ENCODE measurements at places on chromosomes 1 and 21.
A peak's percentile ranks its signal among the peaks of the same experiment; 100 is the strongest.

DNA sequence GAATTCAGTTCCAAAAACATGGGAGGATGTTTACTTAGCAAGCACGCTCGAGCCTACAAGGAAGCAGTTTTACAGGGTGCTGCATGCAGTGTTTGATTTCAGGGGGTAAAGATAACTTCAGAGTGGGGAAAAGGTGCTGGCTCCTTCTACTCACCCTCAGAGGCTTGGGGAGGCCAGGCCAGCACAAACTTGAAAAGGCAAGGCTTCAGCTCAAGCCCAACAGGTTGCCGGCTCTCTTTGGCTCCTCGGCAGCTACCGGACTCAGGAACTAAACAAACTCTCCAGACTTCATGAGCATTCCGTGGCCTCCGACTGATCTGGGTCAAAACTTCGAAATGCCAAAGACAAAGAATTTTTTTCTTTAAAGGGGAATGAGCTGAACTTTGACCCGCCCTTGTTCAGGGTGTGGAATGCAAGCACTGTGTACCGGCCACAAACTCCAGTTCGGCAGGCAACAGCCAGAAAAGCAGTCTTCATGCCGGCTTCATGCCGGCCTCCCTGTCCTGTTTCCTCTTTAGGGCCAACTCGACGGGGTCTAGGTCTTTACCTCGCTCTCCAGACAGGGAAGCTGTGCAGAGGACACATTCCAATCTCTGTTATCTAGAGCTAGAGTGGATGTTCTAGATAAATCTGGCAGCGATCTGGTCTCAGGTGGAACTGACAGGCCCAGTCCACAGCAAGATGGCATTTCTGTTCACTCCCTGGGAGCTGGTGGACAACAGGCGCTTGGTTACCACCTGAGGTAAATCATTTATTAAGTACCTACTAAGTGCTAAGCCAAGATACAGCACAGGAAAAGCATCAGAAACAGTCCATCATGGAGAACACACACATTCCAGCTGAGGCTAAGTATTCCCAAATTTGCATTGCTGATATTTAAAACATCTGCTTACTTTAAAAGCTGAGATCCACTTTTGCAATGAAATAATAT lies 75.0 kb downstream of the CD46 start:
- no peak for DNase-seq

DNA sequence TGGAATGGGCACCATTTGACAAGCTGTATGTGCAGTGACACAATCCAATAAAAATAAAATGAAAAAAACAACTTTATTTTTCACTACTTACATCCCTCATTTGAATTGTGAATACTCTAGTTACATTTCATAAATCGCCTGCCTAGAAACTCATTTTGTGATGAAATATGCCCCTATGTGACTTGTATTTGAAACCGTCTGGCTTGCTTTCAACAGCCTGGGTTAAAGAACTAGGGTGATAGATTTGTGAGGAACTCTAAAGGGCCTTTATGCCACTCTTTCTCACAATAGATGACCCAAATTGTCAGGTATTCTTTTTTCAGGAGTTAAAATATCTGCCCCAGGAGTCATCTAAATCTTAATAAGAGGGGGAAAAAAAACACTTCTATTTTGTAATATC lies 137.9 kb downstream of the DAB1 start:
- no peak for DNase-seq

DNA sequence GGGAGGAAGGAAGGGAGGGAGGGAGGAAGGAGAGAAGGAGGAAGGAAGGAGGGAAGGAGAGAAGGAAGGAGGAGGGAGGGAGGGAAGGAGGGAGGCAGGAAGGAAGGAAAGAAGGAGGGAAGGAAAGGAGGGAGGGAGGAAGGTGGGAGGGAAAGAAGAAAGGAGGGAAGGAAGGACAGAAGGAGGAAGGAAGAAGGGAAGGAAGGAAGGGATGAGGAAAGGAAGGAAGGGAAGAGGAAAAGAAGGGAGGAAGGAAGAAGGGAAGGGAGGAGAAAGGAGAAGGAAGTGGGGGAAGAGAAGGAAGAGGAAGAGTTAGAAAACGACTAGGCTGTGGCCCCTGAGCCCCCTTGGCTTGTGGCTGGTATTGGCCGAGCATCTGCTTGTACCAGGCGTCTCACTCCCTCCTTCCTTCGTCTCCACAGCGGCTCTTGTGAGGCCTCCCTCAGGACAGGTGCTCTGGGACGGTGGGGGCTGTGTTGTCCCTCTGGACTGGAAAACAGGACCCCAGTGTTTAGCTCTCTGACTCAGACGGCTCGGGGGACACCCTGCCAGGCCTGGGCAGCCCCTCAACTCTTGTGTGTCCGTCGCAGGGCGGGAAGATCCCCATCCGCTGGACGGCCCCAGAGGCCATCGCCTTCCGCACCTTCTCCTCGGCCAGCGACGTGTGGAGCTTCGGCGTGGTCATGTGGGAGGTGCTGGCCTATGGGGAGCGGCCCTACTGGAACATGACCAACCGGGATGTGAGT lies 36.2 kb upstream of the C1QA start:
- DNase-seq, result no peak

DNA sequence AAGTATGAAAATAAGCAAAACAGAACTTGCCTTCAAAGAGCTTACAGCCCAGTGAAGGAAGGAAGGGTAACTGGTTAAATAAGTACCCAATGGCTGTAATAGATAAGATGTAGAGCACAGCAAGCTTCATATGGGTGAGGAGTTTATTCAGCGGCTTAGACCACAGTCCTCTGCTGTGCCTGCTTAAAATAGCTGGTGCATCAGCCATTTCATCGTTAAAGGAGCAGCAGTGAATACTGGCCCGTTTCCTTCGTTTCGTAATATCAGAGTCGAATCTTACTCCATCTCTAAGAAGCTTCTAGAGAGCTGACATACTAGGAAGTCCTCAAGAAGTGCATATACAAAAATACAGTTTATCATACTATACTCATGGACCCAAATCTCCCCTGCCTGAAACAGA lies 286.5 kb downstream of the NFIA start:
- no peak for DNase-seq

- DNase-seq, result no peak
These were observed 97.7 kb downstream of the ATP5PO start for GRCh38 chr21:33817663-33818451.

DNA sequence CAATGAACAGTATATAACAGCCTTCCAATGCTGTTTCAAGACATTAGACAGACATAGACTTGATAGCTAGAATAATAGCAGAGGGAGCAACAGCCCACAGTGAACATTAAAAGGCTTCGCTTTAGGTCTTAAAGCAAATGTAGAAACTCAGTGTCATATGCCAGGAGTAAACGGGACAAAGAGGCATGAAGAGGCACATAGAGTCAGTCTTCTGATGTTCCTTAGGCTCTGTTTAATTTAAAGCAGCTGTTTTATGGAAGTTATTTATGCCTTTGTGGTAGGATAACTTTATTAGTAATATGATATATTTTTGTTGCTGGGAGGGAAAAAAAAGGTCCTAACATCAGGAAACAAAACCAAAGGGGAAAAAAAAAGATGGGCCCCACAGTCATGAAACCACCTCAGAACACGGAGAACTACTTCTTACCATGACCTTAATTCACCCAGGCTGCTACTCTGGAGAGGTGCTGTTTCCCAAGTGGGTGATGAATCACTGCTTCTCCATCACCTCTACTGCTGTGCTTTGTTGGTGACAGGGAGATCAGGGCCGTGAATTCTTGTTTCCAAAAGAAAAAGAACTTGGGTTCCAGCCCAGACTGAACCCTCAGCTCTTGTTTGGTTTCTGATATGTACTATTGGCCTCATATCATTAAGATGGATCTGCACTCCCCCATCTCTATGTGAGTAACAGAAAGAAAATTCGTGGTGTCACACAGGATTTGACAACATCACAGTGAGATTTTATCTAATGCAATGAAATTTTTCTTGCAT lies 616.9 kb downstream of the KIF26B start:
- DNase-seq, result no peak

DNA sequence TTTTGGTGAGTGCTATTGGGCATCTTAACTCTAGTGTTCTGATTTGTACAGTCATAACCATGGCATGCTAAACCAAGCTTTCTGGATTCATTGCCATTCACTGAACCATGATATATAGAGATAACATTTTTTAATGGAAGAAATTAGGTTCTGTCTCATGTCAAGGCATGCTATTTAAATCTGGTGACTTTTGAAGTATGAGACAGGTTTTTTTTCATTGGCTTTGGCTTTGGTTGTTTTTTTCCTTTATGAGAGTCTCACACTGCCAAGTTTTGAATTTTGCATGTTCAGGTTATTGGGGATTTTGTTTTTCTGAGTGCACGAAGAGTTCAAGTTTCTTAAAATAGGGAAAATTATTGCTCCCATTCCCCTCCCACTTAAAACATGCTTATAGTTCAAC lies 141.3 kb upstream of the ADAMTS5 start:
- DNase-seq, result no peak

DNA sequence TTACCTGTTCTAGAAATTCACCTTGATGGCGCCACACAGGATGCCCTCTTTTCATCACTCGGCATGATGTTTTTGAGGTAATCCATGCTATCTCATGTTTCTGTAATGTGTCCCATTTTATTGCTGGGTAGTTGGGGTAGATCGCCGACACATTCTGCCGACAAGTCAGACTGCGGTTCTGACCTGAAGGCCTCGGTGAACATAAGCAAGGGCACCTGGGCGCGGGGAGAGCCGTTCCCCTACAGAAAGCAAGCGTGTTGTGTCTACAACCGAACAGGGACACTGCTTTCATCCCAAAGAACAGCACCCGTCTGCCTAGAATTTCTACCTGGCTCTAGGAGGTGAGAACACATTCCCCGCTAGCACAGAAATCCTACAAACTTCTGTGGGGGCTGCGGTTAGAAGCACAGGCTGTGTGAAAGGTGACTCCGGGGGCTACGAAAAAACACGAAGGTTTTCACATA lies 149.2 kb downstream of the PPIAL4G start:
- DNase-seq, result no peak

GRCh38 chr1:40792036-40792435 lies 8.4 kb downstream of the KCNQ4 start:
- no peak for DNase-seq

GRCh38 chr1:88228114-88228513 lies 456.0 kb upstream of the PKN2 start:
- DNase-seq, result no peak

- DNase-seq, result no peak
These were observed 83.9 kb downstream of the PCNX2 start for GRCh38 chr1:233211595-233211994.

DNA sequence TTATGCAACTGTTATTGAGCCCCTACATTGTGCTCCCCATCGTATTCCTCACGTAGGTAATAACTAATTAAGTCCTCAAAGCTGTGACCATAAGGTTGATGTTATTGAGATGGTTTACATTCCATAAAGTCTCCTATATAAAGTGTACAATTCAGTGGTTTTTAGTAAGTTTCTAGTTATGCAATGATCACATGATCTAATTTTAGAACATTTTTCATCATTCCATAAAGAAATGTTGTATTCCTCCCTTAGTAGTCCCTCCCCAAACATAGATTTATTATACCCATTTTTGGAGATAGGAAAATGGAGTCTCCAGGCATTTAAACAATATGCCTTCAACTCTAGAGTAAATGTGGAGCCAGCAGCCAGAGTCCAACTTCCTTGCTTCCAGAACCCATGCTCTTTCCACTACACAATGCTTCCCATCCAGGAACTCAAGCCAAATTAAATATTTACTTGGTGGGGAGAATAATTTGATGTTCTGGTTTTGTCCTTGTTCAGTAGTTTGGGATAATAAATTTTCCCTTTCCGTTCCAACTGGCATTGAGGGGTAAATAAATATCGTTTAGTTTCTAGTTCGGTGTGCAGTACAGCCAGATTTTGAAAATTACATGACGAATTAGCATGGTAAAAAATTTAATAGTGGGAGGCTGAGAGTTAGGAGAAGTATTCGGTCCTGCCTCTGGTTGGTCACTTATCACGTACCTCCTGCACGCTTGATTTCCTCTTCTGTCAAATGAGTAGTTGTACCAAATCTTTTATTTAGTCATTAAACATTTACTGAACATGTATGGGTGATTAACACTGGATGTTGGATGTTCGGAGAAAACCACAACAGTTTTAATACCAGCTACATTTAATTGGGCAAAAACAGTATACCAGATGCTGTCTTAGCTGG lies 66.3 kb downstream of the CACHD1 start:
- DNase-seq, result no peak

GRCh38 chr1:180939711-180940103 lies 27.0 kb downstream of the KIAA1614 start:
- no peak for DNase-seq

GRCh38 chr1:109319114-109319513 lies 12.3 kb upstream of the MYBPHL start:
- no peak for DNase-seq

DNA sequence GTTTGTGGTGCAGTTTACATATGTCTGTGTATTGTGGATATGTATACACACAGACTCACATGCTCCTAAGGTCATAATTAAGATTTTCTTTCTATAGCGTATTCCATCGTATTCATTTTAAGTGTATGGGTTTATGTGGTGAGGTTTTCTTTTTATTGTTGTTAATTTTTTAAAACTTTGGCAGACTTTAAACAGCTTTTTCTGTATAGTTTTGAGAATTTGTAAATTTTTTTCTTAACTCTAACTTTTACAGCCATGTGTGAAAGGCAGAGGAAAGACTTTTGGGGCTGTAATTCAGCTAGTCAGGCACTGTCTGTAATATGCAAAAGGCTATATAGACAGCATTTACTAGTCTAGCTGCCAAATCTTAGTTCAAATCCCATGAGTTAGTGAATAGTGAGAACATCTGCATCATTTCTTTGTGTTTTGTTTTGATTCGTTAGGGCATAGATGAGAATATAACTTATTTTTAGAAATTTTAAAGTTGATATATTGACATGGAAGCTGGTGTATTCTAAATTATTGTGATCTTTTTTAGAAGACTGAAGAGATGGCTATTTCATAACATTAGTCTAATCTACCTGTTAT lies 2.3 kb downstream of the MAGI3 start:
- DNase-seq, result no peak

- peak; percentile 89 for DNase-seq
These were observed 16.8 kb upstream of the PDIK1L start for GRCh38 chr1:26094677-26095383.

DNA sequence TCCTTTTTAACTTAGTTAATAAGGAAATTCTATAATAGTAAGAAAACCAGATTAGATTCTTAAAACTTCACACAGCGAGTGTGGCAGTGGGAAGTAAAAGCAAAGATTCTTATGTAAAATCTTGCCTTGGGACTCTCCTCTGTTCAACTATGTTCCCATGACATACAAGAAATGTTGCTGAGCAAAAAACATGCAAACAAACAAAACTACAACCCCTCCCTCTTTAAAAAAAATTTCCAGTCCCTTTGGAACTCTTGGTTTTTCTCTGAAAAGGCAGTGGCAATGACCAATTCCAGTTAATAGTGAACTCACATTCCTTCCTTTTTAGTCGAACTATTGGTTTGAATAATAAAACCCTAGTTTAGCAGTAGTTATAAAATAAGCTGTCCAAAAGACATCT lies 453.1 kb upstream of the ZRANB2 start:
- DNase-seq, result no peak

- DNase-seq, result no peak
These were observed 106.7 kb upstream of the COL6A1 start for GRCh38 chr21:45874716-45875415.

- no peak for DNase-seq
These were observed 44.2 kb upstream of the NEGR1 start for GRCh38 chr1:72326494-72326893.

GRCh38 chr1:221029981-221030649 lies 150.9 kb downstream of the HLX start:
- no peak for DNase-seq
